ENCODE measurements at places on chromosomes 5 and 9.
A peak's percentile ranks its signal among the peaks of the same experiment; 100 is the strongest.

GRCh38 chr5:68533571-68534084 lies 318.1 kb downstream of the PIK3R1 start:
- no peak overlapping the region for H3K4me3 ChIP-seq
- no peaks in the 10 kb centered on the region for H3K27me3 ChIP-seq
- H3K36me3 ChIP-seq = no peaks in the 10 kb centered on the region
- no peak for DNase-seq
- no peaks in the 10 kb centered on the region for H3K4me1 ChIP-seq

DNA sequence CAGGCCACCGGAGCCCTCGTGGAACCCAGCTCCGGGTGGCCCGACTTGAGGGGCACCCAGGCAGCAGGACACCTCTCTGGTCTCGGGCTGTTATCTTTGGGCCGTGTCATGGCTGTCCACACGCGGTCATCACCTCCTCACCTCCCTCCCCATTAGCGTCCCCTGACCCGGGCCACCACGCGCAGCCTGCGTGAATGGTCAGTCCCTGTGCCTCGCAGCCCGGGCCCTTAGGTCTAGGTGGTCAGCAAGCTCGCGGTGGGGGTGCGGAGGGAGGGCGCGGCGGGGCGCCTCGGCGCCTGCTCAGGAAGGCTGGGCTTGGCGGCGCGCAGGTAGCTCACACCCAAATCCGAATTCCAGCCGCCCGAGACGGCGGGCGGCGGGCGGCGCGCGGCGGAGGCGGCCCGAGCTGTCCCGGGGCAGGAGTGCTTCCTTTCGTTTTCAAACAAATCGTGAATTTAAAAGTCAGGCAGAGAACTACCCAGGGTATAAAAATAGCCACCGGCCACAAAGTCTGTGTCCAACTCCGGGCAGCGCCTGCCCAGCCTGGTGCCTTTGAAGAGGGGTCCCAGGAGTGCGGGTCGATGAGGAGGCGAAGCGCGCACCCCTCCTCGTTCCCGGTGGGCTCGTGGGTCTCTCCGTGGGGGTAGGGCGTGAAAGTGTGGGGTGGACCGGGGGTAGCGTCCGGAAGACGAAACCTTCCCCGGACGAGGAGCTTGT lies 1.0 kb upstream of the RXRA start:
- no peaks in the 10 kb centered on the region for H3K36me3 ChIP-seq
- H3K27ac ChIP-seq = peak overlapping the region; percentile 56
- peak overlapping the region; percentile 90 for H3K4me3 ChIP-seq
- H3K4me1 ChIP-seq = no peaks in the 10 kb centered on the region
- peak; percentile 63 for DNase-seq

GRCh38 chr5:107979900-107980299 lies 309.2 kb upstream of the EFNA5 start:
- no peak overlapping the region for H3K4me3 ChIP-seq
- no peaks in the 10 kb centered on the region for H3K27me3 ChIP-seq
- no peaks in the 10 kb centered on the region for H3K4me1 ChIP-seq
- peak; percentile 16 for DNase-seq
- H3K36me3 ChIP-seq = no peaks in the 10 kb centered on the region

DNA sequence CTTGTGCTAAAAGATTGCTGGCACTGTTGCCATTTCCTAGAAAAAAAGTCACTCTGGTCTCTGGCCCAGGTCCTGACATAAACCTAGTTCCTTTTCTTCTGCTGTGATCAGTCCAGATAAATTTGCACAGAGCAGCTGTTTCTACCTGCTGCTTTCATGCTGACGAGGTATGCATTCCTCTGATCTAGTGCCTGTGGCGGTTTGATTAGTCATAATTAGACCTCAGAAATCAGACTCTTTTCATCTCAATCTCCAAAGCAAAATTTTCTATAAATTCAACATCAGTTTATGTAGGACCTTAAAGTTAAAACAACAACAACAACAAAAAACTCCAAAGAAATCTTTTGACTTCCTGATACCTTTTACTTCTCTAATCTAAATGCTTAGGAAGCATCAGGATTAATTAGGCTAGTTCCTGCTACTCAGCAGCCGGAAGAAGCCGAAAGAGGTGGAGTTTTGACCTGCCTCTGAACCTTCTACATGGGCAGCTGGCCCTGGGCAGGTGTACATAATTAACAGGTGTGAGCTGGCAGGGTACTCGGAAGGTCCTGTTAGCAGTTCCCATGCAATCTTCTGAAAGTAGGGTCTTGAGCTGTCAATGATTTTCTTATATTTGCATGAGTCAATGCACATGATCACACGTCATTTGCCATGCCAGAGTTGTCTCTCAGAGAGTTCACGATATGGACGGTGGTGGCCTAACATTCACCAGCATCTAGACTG lies 83.3 kb upstream of the CCDC112 start:
- H3K27me3 ChIP-seq = no peaks in the 10 kb centered on the region
- H3K4me1 ChIP-seq = peaks cover 37% of the 10 kb centered on the region
- peak overlapping the region; percentile 85 for H3K27ac ChIP-seq
- no peaks in the 10 kb centered on the region for H3K36me3 ChIP-seq
- peak; percentile 93 for DNase-seq

GRCh38 chr9:97941323-97941722 lies 3.4 kb upstream of the HEMGN start:
- no peaks in the 10 kb centered on the region for H3K36me3 ChIP-seq
- no peaks in the 10 kb centered on the region for H3K27me3 ChIP-seq
- peaks cover 37% of the 10 kb centered on the region for H3K4me1 ChIP-seq

GRCh38 chr9:38154501-38155421 lies 85.7 kb upstream of the SHB start:
- H3K27ac ChIP-seq = no peak overlapping the region
- DNase-seq = no peak
- no peaks in the 10 kb centered on the region for H3K36me3 ChIP-seq
- no peaks in the 10 kb centered on the region for H3K4me1 ChIP-seq
- no peaks in the 10 kb centered on the region for H3K27me3 ChIP-seq
- no peak overlapping the region for H3K4me3 ChIP-seq

GRCh38 chr5:160317434-160317833 lies 5.1 kb upstream of the CCNJL start:
- 0 out of 2 replicates have a peak, but pooled peaks cover 4% of the 10 kb centered on the region for H3K27me3 ChIP-seq
- no peaks in the 10 kb centered on the region for H3K36me3 ChIP-seq
- H3K27ac ChIP-seq = no peak overlapping the region
- H3K4me1 ChIP-seq = peaks cover 11% of the 10 kb centered on the region

GRCh38 chr5:90264689-90265544 lies 144.6 kb downstream of the CETN3 start:
- no peak overlapping the region for H3K4me3 ChIP-seq
- no peaks in the 10 kb centered on the region for H3K36me3 ChIP-seq
- peak; percentile 72 for DNase-seq
- H3K27ac ChIP-seq = no peak overlapping the region

GRCh38 chr9:116430849-116431248 lies 256.3 kb upstream of the TRIM32 start:
- DNase-seq = no peak
- H3K27ac ChIP-seq = no peak overlapping the region
- H3K4me3 ChIP-seq = no peak overlapping the region
- H3K36me3 ChIP-seq = no peaks in the 10 kb centered on the region
- no peaks in the 10 kb centered on the region for H3K27me3 ChIP-seq
- H3K4me1 ChIP-seq = no peaks in the 10 kb centered on the region

DNA sequence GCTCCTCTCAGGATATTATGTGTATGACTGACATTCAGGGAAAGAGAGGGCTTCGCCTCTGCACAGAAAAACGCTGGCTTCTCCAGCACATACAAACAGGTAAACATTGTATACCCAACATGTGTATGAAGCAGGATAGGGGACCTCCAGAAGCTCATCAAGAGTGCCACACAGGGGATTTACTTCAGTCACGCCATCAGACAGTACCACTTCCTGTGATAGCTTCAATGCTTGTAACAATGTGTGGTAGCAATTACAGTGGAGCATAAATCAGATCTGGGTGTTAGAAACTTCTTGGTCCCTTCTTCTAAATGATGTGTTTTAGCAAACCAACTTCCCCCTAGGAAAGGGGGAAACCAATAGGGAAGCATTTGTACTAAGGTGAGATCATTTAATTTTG lies 160.8 kb downstream of the TSSK1B start:
- no peaks in the 10 kb centered on the region for H3K27me3 ChIP-seq
- DNase-seq = no peak
- H3K27ac ChIP-seq = no peak overlapping the region
- no peak overlapping the region for H3K4me3 ChIP-seq

DNA sequence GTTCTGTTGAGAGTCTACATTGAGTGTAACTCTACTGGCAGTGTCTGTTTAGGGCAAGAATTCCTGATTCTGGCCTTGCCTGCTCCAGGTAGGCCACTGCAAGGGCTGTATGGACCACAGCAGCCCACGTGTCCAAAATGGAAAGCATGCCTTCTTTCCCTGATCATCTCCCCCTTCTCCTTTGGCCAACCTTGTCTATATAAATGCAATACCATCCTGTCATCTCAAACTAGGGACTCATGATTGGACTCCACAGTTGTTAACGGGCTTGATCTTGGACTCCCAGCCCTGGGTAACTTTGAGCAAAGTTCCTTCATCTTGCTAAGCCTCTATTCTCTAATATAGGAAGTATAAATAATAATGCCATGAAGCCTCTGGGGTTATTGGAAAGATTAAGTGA lies 533.6 kb downstream of the BNC2 start:
- H3K27ac ChIP-seq = no peak overlapping the region
- DNase-seq = no peak
- no peaks in the 10 kb centered on the region for H3K4me1 ChIP-seq
- H3K36me3 ChIP-seq = no peaks in the 10 kb centered on the region
- H3K4me3 ChIP-seq = no peak overlapping the region
- no peaks in the 10 kb centered on the region for H3K27me3 ChIP-seq
